SJSA1 (cell line): ENCODE measurements at places on chromosomes 6 and 20.

GRCh38 chr6:157559201-157559756 lies 178.3 kb downstream of the ZDHHC14 start:
- no peak for DNase-seq

DNA sequence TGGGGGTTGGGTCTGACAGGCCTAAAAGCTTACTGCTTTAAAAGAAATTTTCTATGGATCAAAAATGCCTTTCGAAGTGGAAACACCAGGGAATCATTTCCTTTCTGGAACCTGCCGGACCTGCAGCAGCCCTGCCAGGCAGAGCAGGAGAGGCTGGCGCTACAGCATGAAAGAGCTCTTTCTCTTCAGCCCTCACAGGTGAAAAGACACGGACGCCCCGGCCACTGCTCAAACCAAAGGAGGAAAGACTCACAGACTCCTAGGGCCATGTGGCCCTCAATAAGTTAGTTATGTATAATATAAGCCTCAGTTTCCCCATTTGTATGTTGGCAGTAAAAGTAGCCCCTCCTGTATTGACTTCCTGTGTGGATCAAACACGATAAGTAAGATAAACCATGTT lies 8.3 kb downstream of the SCML4 start:
- no peak for DNase-seq

- no peak for DNase-seq
These were observed 154.0 kb upstream of the CITED2 start for GRCh38 chr6:139528471-139528870.

- DNase-seq = no peak
These were observed 46.8 kb downstream of the KCNB1 start for GRCh38 chr20:49435639-49436038.

DNA sequence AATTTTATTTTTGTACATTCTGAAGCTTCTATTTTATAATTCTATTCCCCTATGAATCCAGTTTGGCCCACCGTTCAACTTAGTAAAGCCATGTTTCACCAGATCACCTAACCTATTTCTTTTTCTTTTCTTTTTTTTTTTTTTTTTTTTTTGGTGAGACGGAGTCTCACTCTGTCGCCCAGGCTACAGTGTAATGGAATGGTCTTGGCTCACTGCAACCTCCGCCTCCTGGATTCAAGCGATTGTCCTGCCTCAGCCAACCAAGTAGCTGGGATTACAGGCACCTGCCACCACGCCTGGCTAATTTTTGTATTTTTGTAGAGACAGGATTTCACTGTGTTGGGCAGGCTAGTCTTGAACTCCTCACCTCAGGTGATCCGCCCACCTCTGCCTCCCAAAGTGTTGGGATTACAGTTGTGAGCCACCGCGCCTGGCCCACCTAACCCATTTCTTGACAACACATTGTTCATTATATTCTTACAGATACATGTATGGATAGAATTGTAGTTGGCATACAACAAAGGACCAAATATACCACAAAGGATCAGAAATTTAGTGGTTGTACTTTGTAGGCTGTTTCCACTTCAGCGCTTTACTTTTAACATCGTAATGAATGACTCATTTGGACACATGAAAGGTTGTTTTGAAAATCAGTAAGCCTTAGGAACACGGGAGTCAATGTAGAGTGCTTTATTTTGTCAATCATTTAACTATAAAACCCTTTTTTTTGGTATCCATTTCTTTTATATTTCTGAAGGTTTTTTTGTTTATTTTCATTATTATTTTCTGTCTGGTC lies 63.2 kb downstream of the GJA1 start:
- DNase-seq = no peak
